Cerebellum (tissue), 4 donors: ENCODE measurements at places on chromosomes 4 and X.

DNA sequence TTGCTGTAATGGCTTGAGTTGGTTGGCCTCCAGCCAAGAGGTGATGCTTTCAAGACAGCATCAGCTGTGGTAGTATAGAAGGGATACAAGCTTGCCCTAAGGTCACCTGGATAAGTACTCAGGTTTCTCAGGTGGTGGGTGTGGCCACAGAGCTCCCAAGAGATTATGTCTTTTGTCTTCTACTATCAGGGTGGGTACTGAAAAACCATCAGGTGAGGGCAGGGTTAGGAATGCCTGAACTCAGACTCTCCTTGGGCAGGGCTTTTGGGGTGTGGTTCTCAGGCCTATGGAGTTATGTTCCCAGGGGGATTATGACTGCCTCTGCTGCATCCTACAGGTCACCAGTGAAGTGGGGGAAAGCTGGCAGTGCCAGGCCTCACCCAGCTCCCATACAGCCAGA, 654.6 kb upstream of the GALNT7 start:
- DNase-seq = no peak

- DNase-seq = no peak
Observed at GRCh38 chrX:45868425-45868824, 667.7 kb upstream of the DIPK2B start.

DNA sequence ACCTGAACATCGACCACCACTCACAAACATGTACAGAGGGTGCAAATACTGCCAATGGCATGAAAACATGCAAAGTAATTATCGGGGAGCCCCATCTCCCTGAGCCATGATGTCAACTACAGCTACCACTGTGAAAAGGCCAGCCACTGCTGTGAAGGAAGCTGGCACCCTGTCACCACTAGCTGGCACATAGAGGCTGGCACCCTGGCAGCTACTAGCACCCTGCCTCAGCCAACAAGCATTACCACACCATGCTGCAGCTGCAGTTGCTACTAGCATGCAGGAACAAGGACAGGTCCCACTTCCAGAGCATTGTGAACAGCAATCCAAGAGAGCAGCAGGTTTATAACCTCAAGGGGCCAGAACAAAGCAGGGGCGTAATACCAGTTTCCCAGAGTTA, 81.4 kb downstream of the PRR32 start:
- no peak for DNase-seq

GRCh38 chrX:94977562-94977961, 1303.6 kb downstream of the FAM133A start:
- no peak for DNase-seq

DNA sequence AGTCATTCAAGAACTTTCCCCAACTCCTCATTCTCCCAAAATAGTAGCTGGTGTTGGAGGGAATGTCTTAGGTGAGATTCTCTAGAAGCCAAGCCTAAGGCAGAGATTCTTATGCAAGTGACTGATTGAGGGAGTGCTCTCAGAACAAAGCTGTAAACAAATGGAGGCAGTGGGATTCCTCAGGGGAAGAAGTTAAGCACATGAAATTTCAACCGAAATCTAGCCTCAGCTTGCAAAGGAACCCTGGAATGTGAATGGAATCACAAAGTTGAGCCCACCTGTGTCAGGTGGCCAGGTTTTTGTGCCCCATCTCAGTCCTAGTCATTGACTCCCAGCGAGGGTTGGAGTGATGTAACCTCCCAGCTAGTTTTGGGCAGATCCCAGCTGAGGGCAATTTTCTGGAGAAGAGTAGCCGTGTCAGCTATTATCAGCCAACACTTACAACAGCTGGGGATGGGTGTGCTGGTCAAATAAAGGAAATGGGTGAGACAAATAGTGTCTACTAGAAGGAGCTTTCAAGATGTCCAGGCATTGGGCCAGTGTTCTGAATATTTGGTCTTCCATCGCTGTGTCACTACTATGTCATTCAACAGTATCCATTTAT, 29.7 kb upstream of the FGF2 start:
- no peak for DNase-seq

- DNase-seq = no peak
Observed at GRCh38 chrX:130086447-130087206, 23.7 kb downstream of the ELF4 start.

- no peak for DNase-seq
Observed at GRCh38 chrX:134715930-134716619, 57.8 kb upstream of the PLAC1 start.

- DNase-seq = no peak
Observed at GRCh38 chr4:109263721-109264120, 38.7 kb downstream of the COL25A1 start.

DNA sequence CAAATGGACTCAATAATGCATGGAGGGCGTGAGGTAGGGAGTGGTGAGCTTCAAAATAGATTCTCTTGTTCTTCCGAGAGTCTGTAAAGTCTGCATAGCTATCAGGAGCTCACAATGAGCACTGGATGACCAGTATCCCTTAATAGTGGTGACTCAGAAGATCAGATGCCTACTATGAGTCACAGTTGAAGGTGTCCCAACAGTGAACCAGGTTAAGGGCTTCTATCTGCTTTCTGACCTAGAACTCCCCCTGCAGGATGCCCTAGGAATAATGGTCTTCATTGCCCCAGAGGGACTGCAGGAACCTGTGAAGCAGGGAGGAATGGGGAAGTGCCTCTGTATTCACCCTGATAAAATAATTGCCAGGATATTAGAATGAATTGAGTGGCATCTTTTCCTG, 22.1 kb downstream of the DGKK start:
- DNase-seq = no peak

GRCh38 chrX:67207912-67208311, 335.9 kb upstream of the AR start:
- DNase-seq = no peak

DNA sequence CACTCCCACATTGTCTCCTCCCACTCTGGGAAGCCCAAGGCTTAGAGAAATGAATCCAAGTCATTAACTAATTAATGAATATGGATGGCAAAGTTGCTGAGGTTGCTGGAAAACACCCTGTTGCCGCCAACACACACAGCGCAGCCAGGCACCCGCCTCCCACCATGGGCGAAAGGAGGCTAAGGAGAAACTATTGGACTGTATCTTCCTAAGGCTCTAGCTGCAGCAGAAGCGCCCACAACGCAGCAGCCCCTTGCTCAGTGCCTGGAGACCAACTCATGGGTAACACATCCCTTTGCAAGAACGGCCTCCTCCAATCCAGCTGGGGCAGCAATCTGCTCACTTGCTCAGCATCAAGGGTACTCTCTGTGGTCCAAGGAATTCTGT, 34.2 kb downstream of the TSC22D3 start:
- no peak for DNase-seq

DNA sequence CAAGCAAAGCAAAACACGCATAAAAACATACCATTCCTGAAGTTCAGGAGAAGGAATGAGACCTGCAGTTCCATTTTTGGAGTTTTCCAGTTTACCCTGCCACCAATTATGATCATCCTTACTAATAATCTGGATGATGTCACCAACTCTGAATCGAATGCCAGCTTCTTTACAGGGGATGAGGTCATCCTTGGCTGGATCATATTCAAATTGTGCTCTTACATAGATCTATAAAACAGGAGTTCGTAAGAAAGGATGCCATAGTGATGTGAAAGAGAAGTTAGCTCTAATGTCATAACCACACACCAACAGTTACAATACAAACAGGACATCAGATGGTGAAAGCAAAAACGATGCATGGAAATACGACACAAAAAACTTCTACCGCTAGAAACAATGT, 106.5 kb downstream of the NYX start:
- no peak for DNase-seq

DNA sequence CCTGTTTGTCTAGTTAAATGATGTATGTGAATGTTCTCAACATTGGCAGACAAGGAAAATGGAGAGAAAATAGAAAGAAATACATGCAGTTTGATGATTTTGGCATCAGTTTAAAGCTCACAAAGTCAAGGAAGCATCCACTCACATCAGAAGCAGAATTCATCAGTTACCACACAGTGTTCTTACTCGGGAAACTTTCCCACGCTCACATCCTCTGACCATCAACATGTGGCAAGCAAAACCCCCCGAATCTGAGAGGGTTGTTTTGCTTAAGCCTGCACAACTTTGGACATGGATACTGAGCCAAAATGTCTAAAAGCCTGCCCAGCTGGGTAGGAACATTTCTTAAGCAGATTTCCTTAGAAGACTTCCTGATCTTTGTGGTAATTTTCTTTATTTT, 407.6 kb downstream of the ANKRD50 start:
- no peak for DNase-seq

- no peak for DNase-seq
Observed at GRCh38 chr4:10841697-10842096, 157.1 kb upstream of the CLNK start.

GRCh38 chrX:121322159-121322558, 274.7 kb downstream of the GLUD2 start:
- no peak for DNase-seq

DNA sequence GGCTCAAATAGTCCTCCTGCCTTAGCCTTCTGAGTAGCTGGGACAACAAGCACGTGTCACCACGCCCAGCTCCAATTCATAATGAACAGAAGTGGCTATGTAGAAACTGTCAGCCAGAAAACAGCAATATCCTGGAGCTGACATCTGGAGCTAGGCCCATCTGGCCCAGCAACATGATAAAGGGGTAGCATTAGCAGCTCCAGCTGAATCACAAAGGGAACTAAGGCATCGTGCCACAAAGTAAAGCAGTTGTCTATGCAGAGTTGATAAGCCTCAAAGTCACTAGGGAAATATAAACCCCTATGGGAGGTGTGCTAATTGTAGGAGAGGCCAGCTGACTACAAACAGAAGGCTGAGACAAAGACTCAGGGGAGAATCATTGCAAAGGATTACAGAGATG, 270.5 kb upstream of the GPC4 start:
- no peak for DNase-seq

DNA sequence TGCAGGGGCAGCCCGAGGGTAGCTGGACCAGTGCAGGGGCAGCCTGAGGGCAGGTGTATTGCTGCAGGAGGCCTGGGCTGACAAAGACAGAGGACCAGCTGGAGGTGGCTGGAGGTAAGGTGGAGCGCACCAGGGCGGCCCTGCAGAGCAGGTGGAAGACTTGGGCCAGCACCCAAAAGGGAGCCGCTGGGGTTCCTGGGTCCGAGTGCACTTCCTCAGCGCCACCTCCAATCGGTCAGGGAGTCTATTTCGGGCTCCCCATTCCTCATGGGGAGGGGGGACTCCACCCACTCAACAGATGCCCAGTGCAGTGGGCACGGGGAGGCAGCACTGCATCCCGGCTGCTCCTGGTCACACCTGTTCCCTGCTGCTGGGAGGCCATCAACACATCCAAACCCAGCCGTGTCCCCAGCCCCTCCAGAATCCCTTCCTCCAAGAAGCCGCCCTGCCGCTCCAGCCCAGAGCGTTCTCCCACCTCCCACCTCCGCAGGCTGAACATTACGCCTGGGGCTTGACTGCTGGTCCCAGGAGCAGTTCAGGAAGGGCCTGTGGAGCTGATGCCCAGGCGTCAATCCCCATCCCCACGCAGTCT, 1.5 kb downstream of the LRPAP1 start:
- peak; percentile 45 for DNase-seq

DNA sequence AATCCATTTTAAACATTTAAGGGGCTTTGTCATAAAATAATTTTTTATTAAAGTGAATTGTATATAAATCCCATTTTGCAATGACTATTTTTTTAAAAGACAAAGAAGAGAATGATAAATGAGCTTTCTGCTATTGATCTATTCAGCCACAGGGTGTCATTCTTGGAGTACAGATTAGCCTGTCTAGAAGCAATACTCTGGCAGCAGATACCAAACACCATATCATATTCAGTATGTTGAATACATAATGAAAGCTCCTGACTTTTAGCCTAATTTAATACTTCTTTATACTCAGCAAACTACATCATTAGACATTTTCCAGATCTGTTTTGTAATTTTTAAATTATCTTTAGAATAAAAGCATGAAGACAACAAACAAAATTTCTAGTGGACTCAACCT, 496.3 kb downstream of the PDGFC start:
- no peak for DNase-seq

GRCh38 chr4:84681486-84682274, 98.8 kb downstream of the CDS1 start:
- no peak for DNase-seq

DNA sequence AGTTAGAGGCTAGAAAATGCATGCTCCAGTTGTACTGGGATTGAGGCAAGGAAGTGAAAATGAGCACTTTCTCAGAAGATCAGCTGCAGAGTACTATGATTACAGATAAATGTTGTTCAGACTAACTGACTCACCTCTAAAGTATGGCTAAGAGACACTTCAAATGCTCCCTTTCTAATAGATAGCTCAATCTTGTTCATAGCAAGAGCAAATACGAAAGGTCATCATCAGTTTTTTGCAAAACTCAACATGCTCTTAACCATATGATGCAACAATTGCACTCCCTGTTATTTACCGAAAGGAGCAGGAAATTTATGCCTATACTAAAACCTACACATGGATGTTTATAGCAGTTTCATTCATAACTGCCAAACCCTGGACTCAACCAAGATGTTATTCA, 838.4 kb upstream of the INTU start:
- DNase-seq = no peak

DNA sequence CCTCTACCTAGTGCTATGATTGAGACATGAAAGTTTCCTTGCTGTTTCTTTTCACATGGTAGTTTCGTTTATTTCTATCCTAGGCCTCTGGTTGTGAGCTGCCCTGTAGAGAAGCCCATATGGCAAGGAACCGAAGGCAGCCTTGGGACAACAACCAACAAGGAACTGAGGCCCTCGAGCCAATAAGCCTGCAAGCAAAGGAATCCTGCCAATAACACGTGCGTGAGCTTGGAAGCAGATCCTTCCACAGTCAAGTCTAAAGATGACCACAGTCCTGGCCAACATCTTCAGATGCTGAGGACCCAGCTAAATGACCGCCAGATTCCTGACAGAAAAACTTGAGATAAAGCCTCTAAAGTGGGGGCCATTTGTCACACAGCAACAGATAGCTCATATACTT, 100.4 kb upstream of the FAM9B start:
- peak; percentile 64 for DNase-seq

GRCh38 chr4:186017801-186018200, 51.2 kb upstream of the TLR3 start:
- DNase-seq = no peak

- no peak for DNase-seq
Observed at GRCh38 chr4:71550220-71551165, 211.7 kb downstream of the SLC4A4 start.

DNA sequence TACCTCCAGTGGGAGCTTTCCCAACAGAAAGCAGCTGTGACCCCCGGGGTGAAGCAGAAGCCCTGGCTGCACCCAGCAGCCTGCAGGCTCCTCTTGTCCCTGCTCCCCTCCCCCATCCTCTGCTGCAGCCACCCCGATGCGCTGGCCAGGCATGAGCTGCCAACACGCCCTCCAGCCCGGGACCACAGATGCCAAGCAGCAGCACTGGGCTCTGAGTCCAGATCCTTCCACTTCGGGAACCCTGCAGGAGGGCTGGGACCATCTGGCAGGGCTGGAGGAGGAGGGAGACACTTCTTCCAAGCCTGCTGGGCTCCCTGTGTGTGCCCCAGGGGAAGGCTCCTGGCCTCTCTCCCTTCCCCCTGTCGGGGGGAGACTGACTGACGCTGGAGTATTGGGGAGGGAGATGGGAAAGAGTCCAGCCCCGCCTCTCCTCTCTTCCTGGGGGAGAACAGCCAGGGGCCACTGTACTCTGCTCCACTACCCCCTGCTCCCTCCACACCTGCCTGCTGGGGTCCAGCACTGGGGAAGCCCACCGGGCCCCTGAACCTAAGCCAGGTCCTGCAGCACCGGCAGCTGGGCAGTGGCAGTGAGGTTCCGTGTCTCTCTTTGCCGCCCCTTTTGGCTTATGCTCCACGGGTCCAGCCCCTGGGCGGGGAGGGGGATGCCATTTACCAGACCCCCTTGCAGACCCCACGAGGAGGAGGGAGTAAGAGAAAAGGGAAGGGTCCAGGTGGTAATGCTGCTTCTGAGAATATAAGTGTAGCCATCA, 55.7 kb downstream of the PPP2R2C start:
- DNase-seq = peak; percentile 76

GRCh38 chrX:15143050-15143824, 126.6 kb downstream of the ASB9 start:
- DNase-seq = peak; percentile 23
